ENCODE measurements at places on chromosomes 2 and 18.

GRCh38 chr2:102637358-102637757, 18.0 kb downstream of the SLC9A2 start:
- no peak for DNase-seq

- DNase-seq: no peak
Observed at GRCh38 chr2:11406958-11407381, 59.0 kb downstream of the E2F6 start.

DNA sequence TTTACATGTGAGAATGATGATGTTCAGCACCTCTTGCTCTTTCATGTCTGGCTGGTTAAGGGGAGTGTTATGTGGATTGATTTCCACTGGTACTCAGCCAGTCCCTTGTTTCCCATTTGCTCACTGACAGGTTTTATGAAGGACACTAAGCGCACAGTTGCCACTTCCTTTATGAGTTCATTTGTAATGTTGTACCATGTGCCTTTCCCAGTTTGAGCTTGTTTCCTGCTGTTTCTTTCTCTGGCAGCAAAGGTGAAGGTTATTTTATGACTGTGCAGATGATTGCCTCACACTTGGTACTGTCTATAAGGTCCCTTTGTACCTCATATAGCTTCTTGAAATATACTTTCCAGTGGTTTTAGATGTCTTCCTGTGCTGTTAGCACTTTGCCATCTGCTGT, 1700.5 kb upstream of the TMEFF2 start:
- DNase-seq: no peak

DNA sequence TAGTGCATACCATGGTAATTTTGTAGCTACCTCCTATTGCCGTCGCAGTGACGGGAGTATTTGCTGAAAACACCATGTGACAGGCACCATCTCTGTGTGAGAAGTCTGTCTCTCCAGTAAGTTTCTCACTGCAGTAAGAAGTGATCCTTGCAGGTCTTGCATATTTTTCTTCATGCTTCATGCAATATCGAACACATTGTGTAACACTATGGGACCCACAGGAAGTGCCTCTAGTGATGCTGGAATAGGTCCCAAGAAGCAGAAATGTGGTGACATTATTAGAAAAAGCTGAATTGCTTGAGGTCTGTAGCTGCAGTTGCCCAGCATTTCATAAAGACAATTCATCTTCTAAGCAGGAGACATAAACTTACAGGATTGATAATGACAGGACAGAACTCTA, 167.6 kb downstream of the DCDC2C start:
- DNase-seq: no peak

DNA sequence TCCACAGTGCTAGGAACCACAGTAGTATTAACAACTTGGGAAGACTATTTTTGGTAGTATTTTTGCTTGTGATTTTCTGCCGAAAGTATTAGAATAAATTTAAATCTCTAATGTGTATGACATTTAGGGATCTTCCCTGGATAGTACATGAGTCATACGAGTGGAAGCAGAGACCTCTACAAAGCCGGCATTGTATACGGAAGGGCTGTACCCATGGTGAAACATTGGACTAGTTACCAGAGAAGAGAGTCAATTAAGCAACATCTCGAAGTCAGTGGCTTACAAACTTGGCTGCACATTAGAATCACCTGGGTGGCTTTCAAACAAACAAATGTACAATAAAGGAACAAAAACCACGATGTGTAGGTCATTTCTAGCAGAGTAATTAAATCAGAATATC, 1131.7 kb upstream of the LRRTM1 start:
- no peak for DNase-seq

GRCh38 chr18:68738564-68738963, 23.7 kb upstream of the TMX3 start:
- DNase-seq: no peak

GRCh38 chr2:182090486-182090885, 104.8 kb downstream of the PPP1R1C start:
- no peak for DNase-seq

DNA sequence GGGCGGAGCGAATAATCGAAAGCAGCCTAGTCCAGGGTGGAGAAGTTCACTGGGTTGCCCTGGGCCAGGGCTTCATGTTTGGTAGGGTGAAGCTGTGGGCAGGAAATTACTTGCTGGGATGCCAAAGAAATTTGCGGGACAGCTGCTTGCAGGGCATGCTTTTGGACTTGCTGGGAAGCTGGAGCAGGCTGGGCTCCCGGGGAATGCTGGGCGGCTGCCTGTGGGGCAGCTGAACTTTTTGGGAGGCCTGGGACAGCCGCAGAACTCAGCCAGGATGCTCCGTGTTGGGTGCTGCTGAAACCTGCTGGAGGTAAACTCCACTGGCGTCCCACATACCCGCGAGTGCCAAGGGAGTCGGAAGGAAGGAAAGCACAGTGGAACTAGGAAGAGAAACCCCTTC, 31.9 kb downstream of the ASB1 start:
- no peak for DNase-seq

- DNase-seq: no peak
Observed at GRCh38 chr2:106165561-106165960, 28.5 kb downstream of the UXS1 start.

- DNase-seq: no peak
Observed at GRCh38 chr18:77015169-77015568, 117.4 kb downstream of the MBP start.

GRCh38 chr18:23391156-23391555, 61.9 kb upstream of the RIOK3 start:
- no peak for DNase-seq

- DNase-seq: no peak
Observed at GRCh38 chr2:151727593-151728552, 6.4 kb downstream of the NEB start.

DNA sequence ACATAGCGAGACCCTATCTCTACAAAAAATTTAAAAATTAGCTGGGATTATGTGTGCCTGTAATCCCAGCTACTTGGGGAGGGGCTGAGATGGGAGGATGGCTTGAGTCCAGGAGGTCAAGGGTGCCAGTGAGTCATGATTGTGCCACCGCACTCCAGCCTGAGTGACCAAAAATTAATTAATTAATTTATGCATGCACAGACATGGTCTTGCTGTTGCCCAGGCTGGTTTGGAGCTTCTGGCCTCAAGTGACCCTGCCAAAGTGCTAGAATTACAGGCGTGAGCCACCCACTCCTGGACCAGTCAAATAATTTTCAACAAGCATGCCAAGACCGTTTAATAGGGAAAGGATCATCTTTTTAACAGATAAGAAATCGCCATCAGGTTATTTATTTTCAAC, 57.7 kb upstream of the TFCP2L1 start:
- no peak for DNase-seq

- no peak for DNase-seq
Observed at GRCh38 chr2:47720559-47720958, 62.4 kb upstream of the MSH6 start.

- DNase-seq: no peak
Observed at GRCh38 chr2:5409898-5410381, 282.2 kb upstream of the SOX11 start.

- DNase-seq: no peak
Observed at GRCh38 chr2:117981810-117982209, 32.1 kb downstream of the CCDC93 start.

DNA sequence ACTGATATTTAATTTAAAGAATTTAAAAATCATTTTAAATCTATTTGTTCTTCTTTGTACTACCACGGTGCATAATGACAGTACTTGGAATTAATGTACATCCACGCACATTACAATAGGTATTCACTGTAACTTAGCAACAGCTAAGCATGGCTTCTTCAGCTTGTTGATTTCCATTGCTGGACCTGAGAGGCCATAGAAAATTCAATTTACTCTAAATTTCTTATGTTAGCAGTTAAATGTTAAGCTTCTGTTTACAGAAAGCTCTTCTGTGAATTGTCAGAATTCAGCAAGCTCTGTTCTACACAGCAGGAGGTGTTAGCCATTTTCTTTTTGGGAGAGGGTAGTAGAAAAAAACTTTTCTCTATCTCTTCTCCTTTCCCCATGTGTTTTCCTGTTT, 1149.3 kb upstream of the CDH2 start:
- DNase-seq: no peak

DNA sequence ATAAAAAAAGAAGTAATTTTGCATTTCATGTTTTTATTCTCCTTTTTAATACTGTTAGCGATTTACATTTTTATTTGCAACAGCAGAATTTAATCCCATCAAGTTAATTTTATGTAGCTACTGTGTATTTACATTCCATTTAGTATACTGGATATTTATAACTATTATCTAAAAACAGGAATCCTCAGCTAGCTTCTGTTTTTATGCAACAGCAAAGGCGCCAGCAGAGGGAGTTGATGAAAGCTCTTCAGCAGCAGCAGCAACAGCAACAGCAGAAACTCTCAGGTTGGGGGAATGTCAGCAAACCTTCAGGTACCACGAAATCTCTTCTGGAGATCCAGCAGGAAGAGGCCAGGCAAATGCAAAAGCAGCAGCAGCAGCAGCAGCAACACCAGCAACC, 26.2 kb upstream of the SNORC start:
- DNase-seq: no peak

GRCh38 chr2:189287982-189288521, 108.5 kb upstream of the COL5A2 start:
- no peak for DNase-seq

GRCh38 chr2:147441182-147441581, 403.6 kb upstream of the ACVR2A start:
- DNase-seq: no peak

DNA sequence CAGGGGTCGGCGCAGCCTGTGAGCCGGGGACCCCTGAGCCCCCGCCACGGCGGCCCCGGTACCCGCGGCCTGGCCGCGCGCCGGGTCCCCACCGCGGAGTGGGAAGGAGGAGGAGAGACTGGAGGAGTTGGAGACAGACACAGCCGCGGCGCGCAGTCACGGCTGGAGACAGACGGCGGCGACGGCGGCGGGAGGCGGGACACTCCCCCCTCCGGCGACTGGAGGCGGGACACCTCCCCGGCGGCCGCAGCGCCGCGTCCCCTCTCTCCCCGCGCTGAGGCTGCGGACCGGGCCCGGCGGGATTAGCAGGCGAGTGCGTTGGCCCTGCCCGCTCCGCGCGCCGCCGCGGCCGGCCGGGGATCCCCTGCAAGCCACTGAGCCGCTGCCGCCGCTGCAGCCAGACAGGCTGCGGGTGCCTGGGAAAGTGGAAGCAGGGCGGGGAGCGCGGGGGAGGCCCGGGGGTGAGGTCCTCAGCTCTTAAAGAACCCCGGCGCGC, 1.0 kb upstream of the LDLRAD4 start:
- DNase-seq: peak; percentile 19

- no peak for DNase-seq
Observed at GRCh38 chr2:76281156-76281841, 570.6 kb upstream of the GCFC2 start.

DNA sequence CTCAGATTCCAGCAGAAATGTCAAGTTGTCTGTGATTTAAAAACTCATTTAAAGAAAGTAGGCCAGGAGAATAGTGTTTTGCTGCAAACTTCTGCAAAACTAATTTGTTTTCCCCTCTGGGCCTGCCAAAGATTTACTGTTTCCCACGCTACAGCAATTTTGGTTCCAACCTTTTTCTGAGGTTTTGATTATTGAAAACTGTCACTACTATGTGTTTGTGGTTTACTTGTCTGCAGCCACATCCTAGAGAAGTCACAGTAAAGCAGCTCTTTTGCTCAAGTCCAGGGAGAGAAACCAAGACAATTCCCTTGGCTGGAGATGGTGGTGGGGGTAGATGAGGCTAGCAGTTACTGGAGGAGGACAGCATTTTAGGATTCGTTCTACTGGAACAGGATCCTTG, 12.8 kb downstream of the IL1R2 start:
- DNase-seq: no peak

- DNase-seq: no peak
Observed at GRCh38 chr2:1799174-1799573, 54.9 kb upstream of the PXDN start.

DNA sequence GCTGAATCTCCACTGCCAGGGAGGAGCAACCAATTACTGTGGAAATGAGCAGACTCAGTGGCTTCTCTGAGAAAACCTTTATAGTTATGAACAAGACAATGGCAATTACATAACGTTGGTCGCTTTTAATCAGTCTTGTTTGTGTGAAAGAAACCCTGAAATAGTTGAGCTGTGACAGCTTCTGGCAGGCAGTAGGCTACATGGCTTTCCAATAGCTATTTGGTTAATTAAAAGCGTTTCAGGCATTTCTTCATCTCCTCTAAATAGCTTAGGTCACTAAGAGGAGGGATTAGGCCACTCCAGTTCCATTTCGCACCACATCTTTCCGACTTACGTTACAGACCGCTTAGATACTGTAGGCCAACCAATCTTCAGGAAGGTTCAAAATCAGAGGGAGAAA, 794.4 kb upstream of the ID2 start:
- no peak for DNase-seq

DNA sequence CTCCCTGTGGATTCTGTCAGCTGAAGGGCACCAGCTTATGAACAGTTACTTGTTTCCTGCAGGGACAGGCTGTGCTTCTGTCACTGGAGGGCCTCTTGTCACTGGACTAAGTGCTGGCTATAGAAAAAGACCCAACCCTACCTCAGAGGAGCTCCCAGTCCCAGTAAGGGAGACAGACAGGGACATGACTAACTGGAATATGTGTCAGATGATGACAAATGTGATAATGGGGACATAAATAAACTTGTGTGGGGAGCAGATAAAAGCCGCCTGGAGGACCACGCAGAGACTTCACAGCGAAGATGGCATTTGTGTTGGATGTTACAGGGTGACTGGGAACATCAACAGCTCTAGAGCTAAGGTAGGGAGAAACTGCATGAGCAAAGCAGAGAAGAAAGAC, 95.0 kb downstream of the MAPRE2 start:
- no peak for DNase-seq

DNA sequence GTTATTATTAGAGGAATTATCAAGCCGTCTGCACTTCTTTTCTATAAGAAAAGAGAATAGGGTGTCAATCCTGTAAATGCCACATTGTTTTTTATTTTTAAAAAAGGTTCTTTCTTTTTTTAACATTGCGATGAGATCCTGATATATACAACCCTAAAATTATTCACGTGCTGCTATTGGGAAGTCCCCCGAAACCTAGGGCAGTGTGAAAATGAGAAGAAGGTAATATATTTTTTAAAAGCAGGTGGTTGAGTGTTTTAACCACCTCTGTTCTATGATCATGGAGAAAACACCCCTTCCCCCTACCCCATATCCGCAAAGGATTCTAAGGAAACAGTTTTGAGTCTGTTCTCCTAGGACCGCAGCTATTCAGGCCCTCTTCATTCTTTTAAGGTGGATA, 94.5 kb upstream of the KLHL14 start:
- no peak for DNase-seq

GRCh38 chr18:37335409-37335736, 230.2 kb downstream of the CELF4 start:
- DNase-seq: no peak

DNA sequence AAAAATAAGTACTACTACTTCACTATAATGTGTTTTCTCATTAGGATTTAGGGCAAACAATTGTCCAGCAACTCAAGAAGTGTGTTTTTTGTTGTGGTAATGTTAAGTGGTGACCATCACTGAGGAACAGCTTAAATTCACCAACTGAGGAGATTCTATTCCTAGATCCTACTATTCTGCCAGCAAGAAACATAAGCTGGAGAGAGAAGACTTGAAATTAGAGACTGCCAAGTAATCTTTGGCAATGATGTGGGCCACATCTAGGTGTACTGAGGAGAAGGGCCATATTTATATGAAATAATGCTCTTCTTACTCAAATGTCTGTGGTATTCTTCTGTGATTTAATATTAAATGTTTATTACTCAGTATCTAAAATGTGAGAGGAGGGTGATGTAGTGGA, 44.3 kb upstream of the MSTN start:
- DNase-seq: no peak

Measured in stimulated activated effector memory CD8-positive, alpha-beta T cell treated with anti-CD3 and anti-CD28 coated beads, Interleukin-12 subunit alpha, Interleukin-12 subunit beta, amount 100 ng/mL, for 72 hours (primary cell).